Naive B cell (primary cell): ENCODE measurements at places on chromosomes 6 and 20. TPM values are rescaled to one million over a fixed set of nuclear protein-coding genes. Genes with fewer than 3 reads are reported as not detected.

The SPATS1 gene
- polyA plus RNA-seq, result not detected

The FKBP1C gene
- 0.39 TPM for polyA plus RNA-seq

The HLA-DRA gene
- 10,549 TPM for polyA plus RNA-seq

The DEFB126 gene
- not detected for polyA plus RNA-seq
